Naive thymus-derived CD4-positive, alpha-beta T cell (primary cell): ENCODE measurements at places on chromosomes 5 and 9. TPM values are rescaled to one million over a fixed set of nuclear protein-coding genes. Genes with fewer than 3 reads are reported as not detected.

- DNase-seq: no peak
These were observed 35.4 kb downstream of the KDM4C start for GRCh38 chr9:6793203-6793602.

- DNase-seq: no peak
These were observed 9.3 kb upstream of the ARAP3 start for GRCh38 chr5:141691286-141691866.

- no peak for DNase-seq
These were observed 36.5 kb downstream of the WWC1 start for GRCh38 chr5:168327994-168328393.

Gene TCF7
- 203 and 208 TPM in 2 replicates for total RNA-seq

DNA sequence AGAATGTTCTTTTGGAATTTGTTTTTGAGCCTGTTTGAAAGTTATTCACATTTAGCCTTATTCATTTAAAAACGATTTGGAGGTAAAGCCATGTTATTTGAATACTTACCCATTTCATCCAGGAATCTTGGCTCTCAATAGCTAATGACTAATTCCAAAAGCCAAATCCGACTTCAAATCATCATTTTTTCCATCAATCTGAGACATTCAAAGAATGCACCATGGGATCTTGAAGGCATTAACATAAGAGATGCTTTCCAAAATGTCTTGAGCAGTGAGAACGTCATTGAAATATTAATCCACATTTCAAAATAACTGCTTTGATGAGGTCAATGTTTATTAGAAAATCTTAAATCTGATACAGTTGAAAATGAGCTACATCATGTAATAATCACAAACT, 617.0 kb upstream of the RORB start:
- DNase-seq: no peak

- DNase-seq: no peak
These were observed 5.4 kb downstream of the ACTL7B start for GRCh38 chr9:108850293-108850897.

GRCh38 chr5:39757131-39757530, 332.4 kb upstream of the DAB2 start:
- no peak for DNase-seq

GRCh38 chr5:9233035-9233434, 312.8 kb downstream of the SEMA5A start:
- DNase-seq: no peak

Gene UAP1L1
- 25.9 and 27.6 TPM in 2 replicates for total RNA-seq

DNA sequence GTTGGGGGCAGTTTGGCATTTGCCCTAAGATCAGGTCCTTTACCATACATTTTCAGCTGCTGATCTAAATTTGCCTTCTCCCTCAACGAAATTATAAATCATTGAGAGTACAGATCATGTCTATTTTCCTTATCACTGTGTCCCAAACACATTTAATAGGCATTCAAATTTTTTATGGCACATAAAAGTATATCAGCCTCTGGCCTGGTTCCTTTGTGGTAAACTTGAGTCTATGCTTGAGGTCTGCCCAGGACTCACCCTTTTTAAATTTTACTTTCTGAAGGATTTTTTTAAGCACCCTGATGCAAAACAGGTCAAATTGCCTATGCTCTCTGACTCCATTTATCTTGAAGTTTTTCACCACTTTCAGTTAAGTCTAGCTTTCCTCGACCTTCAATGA, 163.6 kb upstream of the GRIN3A start:
- no peak for DNase-seq

Gene FCN2
- not detected for total RNA-seq

GRCh38 chr5:313265-313664, 8.2 kb upstream of the AHRR start:
- no peak for DNase-seq

- no peak for DNase-seq
These were observed 270.2 kb downstream of the SLF1 start for GRCh38 chr5:94888674-94889073.

Gene BASP1
- 1.1 TPM for total RNA-seq
